ENCODE measurements at places on chromosomes 2 and 18.

- DNase-seq, result no peak
Measured at GRCh38 chr2:115543461-115543860, 1101.0 kb downstream of the DPP10 start.

GRCh38 chr18:9287036-9287435 lies 47.5 kb upstream of the TWSG1 start:
- no peak for DNase-seq

DNA sequence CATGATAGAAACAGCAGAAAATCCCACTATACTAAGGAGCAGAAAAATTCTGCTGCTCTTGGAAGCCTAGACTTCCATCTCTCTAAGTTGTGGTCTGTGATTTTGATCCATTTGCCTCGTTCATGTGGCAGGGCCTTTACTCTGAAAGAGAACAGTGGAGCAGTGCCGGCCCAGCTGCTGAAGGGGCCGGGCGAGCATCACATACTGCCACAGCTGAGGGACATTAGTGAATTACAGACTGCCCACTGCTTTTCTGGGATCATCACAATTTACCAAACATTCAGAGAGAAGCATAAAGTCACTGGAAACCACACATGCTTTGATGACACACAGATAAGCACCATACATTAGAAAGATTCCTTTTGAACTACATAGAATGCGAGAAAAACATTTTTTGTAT lies 217.0 kb upstream of the BOD1L2 start:
- DNase-seq, result no peak

DNA sequence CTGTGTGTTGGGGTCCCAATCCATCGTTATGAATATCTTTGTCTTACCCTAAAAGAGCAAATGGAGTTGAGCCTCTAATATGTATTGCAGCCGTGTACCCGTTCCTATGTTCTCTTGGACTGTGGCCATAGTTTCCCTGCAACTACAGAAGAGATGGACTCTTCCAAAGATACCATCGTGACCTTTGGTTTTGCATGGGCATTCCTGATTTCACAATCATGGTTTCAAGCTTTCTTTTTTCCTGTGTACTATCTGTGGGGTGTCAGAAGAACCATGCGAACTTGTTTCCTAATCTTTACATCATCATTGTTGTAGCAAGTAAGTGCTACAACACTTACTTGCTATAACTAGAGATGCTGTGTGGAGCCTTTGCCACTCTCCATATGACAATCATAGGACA lies 1295.7 kb downstream of the DPP10 start:
- no peak for DNase-seq

DNA sequence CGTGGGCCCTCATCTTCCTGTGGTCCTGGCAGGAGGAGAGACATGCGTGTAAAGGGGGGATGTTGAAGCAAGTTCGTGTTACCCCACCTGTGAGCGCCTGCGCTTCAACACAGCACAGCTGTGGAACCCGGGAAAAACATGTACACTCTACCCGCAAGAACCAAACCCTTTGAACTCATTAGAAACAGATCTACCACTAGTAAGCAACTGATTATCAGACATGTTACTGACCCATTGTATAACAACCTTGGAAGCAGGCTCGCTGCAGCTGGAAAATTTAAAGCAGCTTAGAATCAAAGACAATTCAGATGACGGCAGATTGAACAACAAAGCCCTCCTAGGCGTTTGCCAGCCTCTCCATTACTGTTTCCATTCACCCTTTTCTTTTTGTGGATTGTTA lies 771.7 kb upstream of the SALL3 start:
- no peak for DNase-seq

DNA sequence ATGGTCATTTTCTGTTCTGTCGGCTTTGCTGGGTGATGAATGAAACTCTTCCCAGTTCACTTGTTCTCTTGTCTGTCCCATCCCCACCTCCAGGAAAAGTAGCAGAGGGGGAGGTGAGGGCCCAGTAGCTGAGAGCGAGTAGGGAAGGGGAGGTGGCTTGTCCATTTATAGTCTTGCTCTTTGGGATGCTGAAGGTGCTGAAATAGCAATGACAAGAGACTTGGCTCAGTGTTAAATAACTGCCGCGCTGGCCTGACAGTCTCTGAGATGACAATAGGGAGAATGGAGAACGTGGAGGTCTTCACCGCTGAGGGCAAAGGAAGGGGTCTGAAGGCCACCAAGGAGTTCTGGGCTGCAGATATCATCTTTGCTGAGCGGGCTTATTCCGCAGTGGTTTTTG lies at the start of gene SMYD1:
Gene SMYD1 (plus strand): TSS at position 228 of the 400 bp plus-strand sequence. CDS start 40 bp downstream, at position 268.
- no peak for DNase-seq

GRCh38 chr2:53987336-53987921 lies 16.6 kb upstream of the PSME4 start:
- no peak for DNase-seq

- DNase-seq, result no peak
Measured at GRCh38 chr2:113283704-113284284, 5.1 kb upstream of the PAX8 start.

DNA sequence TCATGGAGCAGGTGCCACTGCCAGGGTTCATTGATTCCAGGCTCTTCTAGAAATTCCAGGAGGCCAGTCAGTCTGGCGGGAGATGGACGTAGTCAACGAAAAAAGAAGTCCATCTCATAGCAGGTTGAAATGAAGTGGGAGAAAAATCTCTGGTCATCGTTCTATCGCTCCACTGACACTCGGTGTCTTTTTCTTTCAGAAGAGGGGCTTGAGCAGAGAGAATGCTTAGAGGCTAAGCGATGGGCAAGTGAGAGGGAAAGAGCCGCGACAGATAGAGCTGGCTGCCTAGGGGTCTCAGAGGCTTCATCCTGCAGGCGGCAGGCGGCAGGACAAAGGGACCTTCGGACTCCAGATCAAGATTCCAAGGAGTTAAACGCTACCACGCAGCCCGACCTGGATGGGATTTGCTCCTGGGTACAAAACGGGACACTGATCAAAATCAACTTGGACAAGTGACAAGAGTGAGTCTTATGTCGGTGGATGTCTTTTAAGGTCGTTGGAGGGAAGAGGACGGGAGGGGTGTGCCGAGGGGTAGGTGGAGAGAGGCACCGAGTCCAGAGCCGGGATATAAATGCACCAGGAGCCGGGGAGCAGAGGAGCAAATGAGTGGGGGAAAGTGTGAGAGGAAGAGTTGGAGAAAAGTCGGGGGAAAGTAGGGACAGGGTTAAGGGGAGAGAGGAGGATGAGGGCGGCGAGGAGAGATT lies 677 bp upstream of the TMEM178A start:
- no peak for DNase-seq

- DNase-seq, result no peak
Measured at GRCh38 chr2:68458981-68459380, 8.1 kb downstream of the FBXO48 start.

- DNase-seq, result no peak
Measured at GRCh38 chr2:52976143-52976949, 791.3 kb upstream of the CHAC2 start.

DNA sequence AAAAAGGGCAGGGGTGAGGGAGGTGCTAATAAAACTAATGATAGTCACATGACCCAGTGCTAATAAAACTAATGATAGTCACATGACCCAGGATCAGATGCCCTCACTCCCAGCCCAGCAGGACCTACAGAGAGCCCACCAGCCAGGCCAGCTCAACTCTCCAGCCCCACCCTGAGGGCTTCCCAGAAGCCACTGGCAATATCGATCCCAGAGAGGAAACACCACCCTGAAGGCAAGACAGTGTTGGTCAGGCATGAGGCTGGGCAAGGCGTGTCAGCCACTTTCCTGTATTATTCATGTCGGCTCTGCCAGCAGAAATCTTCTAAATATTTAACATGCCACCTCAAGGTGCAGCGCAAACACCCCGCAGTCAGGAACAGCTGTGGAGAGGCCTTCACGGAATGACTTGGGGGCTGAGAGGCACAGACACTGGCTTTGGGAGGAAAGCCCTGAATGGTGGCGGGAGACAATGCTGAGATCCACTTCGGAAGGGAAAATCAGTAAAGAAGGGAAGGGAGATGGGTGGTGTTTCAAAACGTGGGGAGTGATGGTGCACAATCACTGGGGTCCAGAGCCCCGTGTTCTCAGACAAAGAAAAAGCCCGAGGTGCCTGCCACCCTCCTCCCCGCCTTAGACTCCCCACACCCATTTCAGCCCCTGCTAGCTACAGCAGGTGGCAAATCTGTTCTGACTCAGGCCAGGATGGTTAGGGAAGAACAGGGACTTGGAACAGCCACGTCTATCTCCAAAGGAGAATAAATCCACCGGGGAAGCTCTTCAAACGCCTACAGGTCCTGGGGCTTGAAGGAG lies 1.4 kb downstream of the REEP1 start:
- no peak for DNase-seq

- peak; percentile 66 for DNase-seq
Measured at GRCh38 chr2:172427990-172428831, 825 bp downstream of the ITGA6 start.

GRCh38 chr2:41741951-41742595 lies 305.7 kb upstream of the PKDCC start:
- DNase-seq, result no peak

GRCh38 chr18:55384551-55385275 lies 203.3 kb downstream of the TCF4 start:
- DNase-seq, result peak; percentile 4

All from stimulated activated CD4-positive, alpha-beta T cell treated with anti-CD3 and anti-CD28 coated beads, Interleukin-4, amount 100 ng/mL, for 24 hours (primary cell).